ENCODE measurements at places on chromosomes 3 and 15.
A peak's percentile ranks its signal among the peaks of the same experiment; 100 is the strongest.

GRCh38 chr3:132984181-132984580 lies 54.0 kb upstream of the TMEM108 start:
- no peak for DNase-seq

GRCh38 chr15:88108991-88109390 lies 147.5 kb downstream of the NTRK3 start:
- DNase-seq: no peak

DNA sequence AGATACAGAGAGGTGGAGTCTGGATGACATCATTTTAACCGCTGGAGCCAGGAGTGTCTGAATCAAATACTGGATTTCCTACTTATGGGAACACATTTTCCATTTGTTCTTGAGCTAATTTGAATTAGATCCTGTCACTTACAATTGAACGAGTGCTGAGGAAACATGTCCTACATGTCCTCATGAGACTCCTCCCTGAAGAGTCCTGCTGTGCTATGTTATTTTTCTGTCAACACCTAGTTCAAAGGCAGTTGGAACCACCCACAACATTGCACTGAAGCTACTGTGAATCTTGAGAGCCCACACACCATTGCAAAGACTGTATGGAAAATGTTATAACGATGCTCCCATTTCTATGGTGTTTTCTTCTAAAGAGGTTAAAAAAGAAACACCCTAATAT lies 123.5 kb upstream of the CRBN start:
- DNase-seq: no peak

DNA sequence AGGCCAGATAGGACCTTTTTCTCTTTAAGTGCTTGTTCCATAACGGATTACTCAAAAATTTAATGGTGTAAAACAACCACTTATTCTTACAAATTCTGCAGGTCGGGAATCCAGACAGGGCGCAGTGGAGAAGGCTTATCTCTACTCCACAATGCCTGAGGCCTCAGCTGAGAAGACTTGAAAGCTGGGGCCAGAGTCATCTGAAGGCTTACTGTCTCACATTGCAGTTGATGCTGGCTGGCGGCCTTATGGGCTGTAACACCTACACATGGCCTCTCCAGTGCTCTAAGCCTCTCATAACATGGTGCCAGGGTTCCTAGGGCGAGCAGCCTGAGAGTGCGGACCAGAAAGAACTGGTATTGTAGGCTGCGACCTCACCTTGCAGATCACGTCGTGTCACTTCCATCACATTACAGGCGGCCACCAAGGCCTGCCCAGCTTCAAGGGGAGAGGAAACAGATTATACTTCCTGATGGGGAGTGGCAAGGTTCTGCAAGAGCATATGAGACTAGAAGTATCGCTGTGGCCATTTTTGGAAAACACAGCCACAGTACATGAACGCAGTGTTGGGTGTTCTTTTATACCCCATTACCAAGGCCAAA lies 32.4 kb downstream of the CMTM7 start:
- peak; percentile 72 for DNase-seq

GRCh38 chr3:198107840-198108734 lies 148.1 kb downstream of the LMLN start:
- no peak for DNase-seq

DNA sequence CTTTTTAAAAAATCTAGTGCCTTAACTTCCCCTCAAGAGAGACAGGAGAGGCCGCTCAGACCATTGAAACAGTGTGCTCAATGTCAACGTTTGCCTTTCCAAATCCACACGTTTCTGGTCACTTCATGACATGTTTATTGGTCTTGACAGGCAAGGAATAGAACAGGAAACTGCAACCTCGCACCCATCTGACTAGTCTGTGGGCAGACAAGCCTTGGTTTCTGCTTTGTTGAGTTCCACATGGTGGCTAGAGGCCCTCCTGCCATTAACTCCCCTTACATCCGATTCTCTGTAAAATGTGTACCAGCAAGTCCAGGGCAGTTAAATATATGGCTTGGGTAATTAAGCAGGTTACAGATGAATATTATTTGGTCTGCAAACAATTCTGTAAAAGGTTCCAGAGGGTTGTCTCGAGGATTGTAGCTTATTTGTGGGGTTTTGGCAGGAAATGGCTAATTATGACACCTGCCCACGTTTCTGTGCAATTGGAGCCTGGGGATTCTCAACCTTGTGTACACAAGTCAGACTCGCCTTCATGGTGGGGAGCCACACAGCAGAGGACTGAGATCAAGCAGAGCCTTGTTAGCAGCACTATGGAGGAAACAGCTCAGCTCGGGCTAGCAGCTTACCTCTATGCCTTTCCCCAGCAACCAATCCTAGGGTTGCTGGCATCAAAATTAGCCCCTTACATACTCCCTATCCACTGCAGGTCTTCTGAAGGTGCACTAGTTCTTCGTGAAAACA lies 317.5 kb upstream of the IGF1R start:
- no peak for DNase-seq

- no peak for DNase-seq
These were observed 683.5 kb downstream of the NTRK3 start for GRCh38 chr15:87573039-87573438.

DNA sequence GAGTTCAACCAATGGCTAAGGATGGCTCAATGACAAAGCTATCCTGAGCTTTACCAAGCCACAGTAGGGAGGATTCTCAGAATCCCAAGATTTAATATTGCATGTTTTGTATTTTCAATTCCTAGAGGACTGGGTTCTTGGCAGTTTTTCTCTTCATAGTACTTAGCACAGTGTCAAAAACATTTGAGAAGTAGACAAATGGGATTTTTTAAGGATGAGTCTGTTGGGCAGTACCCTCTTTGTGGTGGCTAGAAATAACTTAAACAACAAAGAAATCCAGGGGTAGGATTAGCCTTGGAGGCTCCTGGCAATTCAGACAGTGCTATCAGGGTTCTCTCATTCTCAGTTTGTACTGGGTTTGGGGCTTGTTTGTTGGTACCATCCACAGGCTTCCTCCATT lies 212.8 kb upstream of the RORA start:
- no peak for DNase-seq

- no peak for DNase-seq
These were observed 286.4 kb downstream of the UBE2E2 start for GRCh38 chr3:23489300-23490158.

Data from NCI-H524 (cell line).